ENCODE measurements at places on chromosomes 16 and 17. TPM values are rescaled to one million over a fixed set of nuclear protein-coding genes. Genes with fewer than 3 reads are reported as not detected.

GRCh38 chr16:67166110-67166547 lies 1.6 kb downstream of the HSF4 start:
- DNase-seq, result no peak

The SRCAP gene
- total RNA-seq, result 1.6 TPM

- DNase-seq, result no peak
Observed at GRCh38 chr17:57599271-57600045, 145.6 kb downstream of the CCDC182 start.

DNA sequence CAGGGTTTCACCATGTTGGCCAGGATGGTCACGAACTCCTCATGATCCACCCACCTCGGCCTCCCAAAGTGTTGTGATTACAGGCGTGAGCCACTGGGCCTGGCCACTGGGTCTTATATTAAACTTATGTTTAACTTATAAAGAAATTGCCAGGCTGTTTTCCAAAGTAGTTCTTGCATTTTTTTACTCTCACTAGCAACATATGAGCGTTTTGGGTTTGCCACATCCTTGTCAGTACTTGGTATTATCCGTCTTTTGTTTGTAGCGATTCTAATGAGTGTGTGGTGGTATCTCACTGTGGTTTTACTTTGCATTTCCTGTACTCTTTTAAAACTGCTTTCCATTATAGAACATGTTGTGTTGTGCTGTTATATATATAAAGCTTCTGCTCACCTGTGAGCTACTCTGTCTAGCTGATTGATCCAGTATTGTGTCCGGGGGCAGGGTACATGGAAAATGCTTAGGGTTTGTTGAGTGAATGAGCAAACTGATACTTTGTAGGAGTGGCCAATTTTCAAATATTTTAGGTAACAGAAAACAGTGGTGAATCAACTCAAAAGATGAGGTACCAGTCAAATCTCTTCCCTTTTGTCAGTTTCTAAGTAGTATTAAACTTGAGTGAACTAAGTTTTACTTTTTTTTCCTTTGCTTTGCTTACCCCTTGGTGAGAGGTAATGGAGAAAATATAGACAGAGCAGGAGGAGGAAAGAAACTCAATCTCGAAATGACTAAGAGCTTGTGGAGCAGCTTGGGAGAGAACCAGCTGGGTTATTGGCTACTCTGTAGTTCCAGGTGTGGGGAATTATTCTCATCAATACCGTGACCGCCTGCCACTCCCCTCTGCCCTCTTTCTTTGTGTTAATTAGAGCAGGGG lies 75.8 kb downstream of the PITPNC1 start:
- DNase-seq, result no peak

The NUPR1 gene
- 1.5 TPM for total RNA-seq

The GLIS2 gene
- 0.46 TPM for total RNA-seq

DNA sequence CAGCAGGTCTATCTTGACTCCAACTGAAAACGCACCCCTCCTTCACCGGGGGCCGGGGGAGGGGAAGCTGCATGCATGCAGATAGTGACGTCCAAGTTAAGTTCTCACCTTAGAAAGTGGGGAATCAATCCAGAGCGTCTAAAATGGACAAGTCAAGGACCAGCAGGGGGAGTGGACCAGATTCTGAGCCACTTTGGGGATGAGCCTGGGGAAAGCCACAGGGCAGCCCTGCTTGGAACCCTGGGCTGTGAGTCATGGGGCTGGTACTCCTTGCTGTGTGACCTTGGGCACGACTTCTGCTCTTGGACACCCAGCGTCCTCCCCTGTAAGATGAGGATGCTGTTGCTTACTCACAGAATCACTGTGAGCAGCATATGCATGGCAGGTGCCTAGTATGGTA lies 9.1 kb downstream of the TNFRSF13B start:
- peak; percentile 39 for DNase-seq

DNA sequence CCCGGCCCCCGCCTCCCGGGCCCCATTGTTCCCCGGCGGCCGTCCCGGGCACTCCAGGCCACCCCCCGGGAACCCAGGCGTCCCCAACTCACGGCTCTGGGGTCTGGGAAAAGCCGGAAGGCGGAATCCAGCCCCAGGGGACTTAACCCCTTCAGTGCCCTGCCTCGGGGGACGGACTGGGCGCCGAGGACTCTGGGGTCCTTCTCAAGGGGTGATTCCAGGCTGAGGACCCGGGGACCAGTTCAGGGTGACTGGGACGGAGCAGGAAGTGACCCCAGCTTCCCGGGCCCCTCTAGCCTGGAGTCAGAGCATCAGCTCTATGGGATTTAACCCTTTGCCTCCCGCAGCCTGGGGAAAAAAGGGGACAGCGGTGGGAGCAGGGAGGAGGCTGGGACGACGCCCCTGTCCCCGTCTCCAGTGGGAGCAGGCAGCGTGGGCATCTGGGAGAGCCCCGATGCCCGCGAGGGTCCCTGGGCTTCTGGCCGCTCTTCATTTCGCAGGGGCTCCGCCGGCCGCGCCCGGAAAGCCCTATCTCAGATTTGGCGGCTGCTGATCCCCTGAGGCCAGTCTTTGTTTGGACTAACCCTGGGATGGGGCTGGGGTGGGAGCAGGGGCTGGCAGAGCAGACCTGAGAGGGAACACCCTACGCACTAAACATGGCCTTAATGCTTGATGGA lies at the start of gene ZNF629:
TSS of gene ZNF629 (minus strand) at position 270 of the 677 bp plus-strand sequence. CDS start 2,723 bp downstream, outside the sequence.
- DNase-seq, result peak; percentile 49

GRCh38 chr16:16083421-16084156 lies 134.2 kb downstream of the ABCC1 start:
- peak; percentile 50 for DNase-seq

The G6PC1 gene
- total RNA-seq, result not detected

The RUNDC3A gene
- total RNA-seq, result not detected

- no peak for DNase-seq
Observed at GRCh38 chr17:19386974-19387920, at the start of gene MFAP4. Gene MFAP4, minus strand, starts transcription at chr17:19387190. Its CDS starts 35 bp downstream, at chr17:19387155.

GRCh38 chr16:86994215-86994614 lies 323.0 kb downstream of the C16orf95 start:
- no peak for DNase-seq

GRCh38 chr17:73630531-73630930 lies 13.7 kb downstream of the SDK2 start:
- no peak for DNase-seq

DNA sequence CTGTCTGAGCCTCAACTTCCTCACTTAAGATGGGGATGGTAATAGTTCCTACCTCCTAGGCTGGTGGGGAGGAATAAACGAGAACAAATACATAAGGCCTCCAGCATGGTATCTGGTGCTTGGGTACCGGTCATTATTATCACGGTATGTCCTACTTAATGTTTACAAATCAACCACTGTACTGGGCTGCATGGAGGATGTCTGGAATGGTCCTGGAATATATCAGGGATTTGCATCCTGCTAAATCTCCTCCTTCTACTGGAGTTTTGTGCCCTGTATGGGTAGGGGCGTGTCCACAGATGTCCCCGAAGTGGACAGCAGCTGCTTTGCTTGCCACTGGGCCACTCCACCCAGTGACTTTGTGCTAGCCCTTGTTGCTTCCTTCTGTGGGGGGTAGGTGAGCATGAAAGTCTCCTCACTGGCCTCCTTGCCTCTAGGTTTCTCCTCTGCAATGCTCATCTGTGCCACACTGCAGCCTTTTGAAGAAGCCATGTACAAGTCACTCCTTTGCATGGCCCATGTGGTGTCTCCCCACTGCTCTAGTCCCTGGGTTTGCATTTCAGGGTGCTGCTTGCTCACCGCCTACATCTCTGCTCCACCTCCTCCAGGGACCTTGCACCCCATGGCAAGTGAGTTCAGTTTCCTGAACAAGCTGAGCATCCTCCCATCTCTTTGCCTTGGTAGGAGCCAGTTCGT lies 2.2 kb upstream of the CMIP start:
- DNase-seq, result no peak

The CCL4L2 gene
- total RNA-seq, result 0.63 TPM

DNA sequence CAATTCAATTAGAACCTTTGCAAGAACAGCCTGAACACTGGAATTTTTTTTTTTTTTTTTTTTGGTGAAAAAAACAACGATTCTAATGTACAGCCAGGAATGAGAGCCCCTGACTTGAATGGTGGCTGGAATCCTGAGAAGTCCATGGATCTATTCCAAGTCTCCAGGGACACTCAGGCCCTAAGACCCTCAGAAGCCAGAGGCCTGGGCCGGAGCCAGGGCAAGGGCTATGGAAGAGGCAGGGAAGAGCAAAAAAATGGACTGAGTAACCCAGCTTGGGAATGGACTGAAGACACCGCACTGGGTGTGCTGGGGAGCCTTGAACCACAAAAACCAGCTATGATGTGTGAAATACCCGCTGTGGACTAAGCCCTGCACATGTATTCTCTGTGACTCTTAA lies 60.3 kb upstream of the LHX1 start:
- no peak for DNase-seq

DNA sequence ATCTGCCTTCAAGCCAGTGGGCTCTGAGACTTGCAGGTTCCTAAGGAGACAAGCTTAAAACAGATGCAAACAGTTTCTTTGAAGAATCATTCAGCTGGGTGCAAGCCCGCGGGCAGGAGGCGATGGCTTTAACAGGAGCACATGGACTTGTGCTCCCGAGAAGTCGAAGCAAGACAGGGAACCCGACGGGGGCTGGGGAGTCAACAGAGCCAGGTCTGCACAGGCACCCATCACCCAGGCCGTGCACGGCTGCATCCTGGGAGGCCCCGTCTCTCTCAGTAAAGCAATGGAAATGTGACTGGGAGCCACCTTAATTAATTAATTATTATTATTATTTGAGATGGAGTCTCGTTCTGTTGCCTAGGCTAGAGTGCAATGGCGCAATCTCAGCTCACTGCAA lies 333 bp upstream of the PTX4 start:
- DNase-seq, result no peak

The VTN gene
- total RNA-seq, result not detected

DNA sequence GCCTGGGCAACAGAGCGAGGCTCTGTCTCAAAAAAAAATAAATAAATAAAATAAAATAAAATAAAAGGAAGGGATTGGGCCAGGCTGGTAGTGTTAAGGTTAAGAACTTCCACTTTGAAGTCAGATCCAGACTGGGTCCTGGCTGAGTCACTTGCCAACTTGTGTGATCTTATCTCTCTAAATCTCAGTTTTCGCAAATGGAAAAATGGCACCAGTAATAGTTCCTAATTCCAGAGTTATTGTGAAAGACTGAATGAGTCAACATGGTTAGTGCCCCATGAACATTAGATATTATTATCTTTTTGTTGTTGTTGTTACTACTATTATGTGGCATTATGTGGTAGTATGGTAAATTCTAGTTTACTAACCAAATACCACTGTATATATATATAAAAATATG lies 188.0 kb upstream of the AXIN2 start:
- peak; percentile 38 for DNase-seq

DNA sequence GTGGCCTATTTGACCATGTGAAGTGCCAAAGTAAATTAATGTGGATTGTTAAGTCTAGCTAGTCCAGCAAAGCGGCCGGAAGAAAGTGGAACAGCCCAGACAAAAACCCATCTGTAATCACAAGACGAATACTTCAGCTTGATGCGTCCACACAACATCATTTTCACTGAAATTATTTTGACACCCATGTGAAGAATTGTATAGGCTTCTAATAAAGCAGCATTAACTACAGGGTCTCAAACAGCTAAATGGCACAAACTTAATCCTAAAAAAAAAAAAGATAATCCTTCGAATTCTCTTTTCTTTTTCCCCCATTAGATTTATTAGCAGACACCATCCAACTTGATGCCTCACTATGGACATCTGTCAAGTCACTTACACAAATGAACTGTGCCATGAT lies 73.8 kb downstream of the TOX3 start:
- DNase-seq, result no peak

The XPO6 gene
- total RNA-seq, result 75.6 TPM

GRCh38 chr17:49045376-49045775 lies 48.2 kb downstream of the IGF2BP1 start:
- DNase-seq, result no peak

DNA sequence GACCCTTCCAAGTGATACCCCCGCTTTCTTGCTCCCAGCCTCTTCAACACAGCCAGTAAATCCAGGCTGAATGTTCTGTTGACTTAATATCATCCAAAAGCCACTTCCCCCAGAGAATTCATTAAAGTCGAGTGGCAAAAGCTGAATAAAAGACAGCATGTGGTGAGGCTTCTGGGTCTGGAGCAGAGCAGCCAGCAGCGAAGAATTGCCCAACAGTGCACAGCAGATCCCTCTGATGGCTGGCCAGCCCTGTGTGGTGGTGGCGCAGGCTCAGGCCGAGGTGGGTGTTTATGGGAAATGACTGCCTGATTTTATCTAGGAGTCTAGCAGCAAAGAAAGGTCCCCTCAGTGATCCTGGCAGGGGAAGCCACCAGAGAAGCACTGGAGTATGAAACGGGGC lies 30.3 kb upstream of the RCVRN start:
- no peak for DNase-seq

DNA sequence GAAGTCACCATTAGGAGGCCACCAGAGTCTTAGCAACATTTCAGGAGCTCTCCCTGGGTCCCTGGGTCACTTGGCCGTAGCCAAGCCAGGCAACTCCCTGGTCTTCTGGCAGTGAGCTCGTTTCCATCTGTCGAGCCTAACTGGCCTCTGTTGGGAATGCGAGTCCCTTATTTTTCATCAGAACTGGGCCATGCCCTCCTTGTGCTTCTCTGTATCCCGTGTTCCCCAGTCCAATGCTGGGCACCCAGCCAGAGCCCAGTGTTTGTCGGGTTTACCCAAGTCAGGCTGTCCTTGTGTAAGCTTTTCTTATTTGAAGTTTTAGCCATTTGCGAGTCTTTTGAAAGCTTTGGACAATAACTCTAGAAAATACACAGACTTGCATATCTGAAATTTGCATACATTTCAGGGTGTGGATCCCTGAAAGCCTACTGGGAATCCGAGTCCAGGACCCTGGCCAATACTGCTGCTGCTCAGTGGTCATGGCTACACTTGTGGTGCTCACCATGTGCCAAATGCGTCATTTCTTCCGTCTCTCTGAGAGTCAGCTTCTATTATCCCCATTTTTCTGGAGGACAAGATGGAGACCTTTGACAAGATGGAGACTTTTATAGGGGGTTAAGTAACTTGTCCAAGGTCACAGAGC lies 81.6 kb upstream of the LGALS9 start:
- no peak for DNase-seq

The KLHL10 gene
- not detected for total RNA-seq

GRCh38 chr17:49545007-49545660 lies 30.5 kb upstream of the NXPH3 start:
- DNase-seq, result no peak

DNA sequence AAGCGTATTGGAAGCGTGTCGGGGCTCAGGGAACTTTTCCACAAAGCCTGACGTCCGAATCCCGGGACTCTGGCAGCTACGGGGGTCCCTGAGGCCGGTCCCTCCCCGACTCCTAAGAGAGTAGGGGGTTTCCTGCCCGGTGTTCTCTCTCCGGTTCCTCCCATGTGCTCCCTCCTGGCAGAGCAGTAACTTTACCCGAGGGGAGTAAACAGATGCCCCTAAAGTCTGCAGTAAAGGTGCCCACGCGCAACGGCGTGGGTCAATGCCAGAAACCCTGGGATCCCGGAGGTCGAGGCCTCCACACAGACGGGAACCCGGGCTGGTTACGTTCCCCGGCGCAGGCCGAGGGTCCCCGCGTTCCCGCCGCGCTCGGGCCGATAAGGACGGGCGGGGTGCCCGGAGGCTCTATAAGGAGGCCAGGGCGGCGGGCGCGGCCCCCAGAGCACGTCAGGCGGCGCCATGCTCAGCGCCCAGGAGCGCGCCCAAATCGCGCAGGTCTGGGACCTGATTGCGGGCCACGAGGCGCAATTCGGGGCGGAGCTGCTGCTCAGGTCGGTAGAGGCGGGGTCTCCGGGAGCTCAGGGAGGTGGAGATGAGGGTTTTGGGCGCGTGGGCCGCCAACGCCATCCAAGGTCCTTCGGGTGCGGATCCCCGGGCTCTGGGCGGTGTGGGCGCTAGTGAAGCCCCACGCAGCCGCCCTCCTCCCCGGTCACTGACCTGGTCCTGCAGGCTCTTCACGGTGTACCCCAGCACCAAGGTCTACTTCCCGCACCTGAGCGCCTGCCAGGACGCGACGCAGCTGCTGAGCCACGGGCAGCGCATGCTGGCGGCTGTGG lies at the start of gene HBM:
TSS of gene HBM (plus strand) at position 440 of the 836 bp plus-strand sequence. CDS start at position 460, 20 bp downstream.
- no peak for DNase-seq

All from Daoy (cell line).